Astrocyte of the cerebellum (primary cell): ENCODE measurements at places on chromosomes 11 and 22.

GRCh38 chr11:75100314-75100713 is 3.6 kb upstream of the OR2AT4 start:
- DNase-seq: no peak

DNA sequence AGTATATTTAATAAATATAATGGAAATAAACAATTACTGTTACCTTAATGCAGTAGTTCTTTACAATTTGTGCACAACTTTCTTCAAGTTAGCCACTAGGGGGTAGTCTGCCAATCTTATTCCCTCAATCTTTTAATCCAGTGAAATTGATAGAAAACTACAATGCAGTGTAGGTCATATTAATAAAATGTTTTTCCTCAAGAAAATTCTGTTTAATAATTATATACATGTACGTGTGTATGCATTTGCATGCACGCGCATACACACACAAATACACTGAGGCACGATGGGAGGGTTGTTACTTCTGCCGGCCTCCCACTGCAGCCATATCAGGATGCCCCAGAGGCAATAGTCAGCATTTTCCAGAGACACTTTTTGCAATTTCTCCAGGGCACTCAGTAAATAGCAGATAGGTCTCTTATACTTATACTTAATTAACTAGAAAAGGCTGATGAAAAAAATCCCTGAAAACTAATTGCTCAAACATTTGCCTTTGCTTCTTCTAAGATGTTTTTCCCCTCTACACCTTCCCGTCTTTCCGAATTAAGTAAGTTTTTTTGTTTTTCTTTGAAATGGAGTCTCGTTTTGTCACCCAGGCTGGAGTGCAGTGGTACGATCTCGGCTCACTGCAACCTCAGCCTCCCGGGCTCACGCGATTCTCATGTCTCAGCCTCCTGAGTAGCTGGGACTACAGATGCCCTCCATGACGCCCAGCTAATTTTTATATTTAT is 3.1 kb downstream of the GAB2 start:
- DNase-seq: no peak

GRCh38 chr11:66981976-66982578 is 7.0 kb downstream of the C11orf86 start:
- DNase-seq: peak; percentile 91

DNA sequence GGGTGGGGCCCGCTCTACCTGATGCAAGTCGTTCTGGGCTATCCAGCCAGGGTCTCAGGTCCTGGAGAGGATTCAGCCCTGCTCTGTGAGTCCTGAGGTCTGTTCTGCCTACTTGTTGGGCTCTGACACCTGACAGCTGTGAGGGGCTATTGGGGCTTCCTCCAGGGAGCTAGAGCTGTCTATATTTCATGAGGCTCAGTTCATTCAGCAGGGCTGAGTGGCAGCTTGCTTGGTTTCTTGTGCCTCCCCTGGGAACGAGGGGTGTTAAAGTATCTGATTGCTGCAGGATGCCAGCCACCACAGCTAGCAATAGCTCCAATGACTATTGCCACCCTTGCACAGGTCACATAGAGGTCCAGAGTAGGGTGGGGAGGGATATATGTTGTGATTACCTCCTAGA is 26.7 kb downstream of the INSC start:
- no peak for DNase-seq

DNA sequence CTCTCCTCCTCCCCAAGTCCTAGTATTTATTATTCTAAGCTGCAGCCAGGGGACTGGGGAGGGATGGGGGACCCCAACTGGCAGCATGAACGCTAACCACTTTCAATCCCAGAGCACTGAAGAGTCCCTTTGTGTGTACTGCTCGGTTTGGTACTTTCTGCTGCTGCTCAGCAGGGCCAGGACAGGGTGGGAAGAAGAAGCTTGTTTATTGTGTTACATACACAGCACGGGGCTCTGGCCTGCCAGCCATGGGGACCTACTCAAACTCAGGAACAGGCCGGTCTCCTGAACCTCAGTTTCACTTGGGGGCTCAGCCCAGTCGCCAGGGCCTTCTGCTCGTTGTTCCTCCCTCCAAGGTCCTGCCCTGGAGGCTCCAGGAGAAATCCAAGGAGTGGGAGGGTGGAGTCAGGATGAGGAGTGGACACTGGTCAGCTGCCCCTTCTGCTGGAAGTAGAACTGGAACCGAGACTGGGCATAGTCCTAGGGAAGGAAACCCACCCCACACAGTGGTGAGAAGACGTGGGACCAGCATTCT is 616 bp upstream of the CPT1B start:
- no peak for DNase-seq

GRCh38 chr11:34268906-34269430 is 88.8 kb downstream of the ABTB2 start:
- peak; percentile 37 for DNase-seq

DNA sequence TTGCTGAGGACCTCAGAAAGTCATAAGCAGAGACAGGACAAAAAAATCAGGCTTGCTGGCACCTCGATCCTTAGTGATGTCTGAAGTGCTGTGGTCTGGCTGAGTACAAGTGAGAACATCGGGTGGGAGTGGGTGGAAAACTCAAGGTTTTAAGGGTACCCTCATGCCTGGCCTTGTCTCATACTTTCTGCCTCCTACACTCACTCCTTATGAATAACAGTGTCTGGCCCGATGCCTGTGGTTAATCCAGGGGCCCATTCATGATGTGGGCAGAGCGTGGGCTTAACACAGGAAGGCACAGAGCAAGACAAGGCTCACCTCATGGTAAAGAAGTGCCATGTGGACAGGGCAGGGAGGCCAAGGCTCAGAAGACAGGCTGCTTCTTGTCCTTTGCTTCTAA is 11.0 kb upstream of the UCP3 start:
- no peak for DNase-seq

DNA sequence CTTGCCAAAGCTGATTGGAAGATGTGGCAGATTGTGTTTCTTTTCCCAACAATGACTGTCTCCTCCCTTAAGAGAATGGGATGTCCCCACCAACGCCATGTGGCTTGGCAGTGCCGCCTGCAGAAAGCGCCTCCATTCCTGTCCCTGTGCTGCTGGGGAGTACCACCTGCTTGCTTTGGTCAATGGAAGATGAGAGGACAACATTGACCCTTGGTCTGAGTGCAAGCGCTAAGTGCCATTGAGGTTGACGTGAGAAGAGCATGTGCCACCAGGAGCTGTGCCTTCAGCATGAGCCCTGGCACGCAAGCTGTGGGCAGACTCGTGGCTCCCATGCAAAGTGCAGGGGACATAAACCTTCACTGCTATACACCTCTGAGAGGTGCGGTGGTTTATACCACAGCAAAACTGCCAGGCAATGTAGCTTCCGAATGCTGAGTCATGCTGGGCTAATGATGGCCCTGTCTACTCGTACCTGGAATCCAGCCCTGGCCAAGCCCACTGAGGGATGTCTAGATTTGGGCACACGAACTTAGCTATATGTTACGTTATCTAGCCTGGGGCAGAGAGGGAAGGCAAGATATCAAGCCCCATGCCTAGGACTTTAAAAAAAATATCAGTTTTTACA is 41.9 kb downstream of the MYEOV start:
- DNase-seq: no peak

- peak; percentile 9 for DNase-seq
Observed at GRCh38 chr11:84564180-84564866, 1062.8 kb downstream of the DLG2 start.

- no peak for DNase-seq
Observed at GRCh38 chr22:27637604-27638003, 164.0 kb downstream of the MN1 start.

DNA sequence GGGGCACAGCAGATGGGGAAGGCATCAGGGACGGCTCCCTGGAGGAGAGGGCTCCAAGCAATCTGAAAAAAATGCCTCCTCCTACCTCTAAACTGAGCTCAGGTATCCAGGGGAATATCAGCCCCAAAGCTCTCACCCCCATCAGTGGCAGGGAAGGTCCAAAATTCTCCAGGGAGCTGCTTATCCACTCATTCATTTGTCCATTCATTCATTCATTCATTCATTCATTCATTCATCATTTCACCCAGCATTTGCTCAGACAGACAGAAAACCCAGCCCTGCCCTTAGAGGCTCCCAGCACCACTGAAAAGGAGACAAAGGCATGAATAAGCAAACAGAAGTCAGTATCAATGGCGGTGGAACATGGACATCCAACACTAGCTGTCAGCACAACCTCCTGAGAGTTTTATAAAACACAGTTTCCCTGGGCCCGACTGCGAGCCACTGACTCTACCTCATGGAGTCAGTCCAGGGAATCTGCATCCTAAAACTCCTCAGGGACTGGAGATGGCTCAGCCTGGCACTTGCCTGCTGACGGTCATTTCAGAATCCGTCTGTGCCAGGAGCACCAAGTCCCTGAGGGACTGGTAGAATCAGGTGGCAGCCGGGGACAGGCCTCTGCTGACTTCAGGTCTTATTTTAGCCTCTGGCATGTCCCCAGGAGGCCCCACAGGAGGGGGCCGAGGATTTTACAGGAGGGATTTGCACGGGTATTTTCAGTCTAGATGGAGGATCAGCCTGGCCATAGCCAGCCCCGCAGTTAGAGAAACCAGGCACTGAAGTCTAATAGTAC is 164.6 kb downstream of the MN1 start:
- DNase-seq: no peak

- no peak for DNase-seq
Observed at GRCh38 chr22:44952863-44953746, 56.7 kb downstream of the PHF21B start.

- peak; percentile 24 for DNase-seq
Observed at GRCh38 chr11:16184588-16184987, 171.8 kb downstream of the SOX6 start.

- no peak for DNase-seq
Observed at GRCh38 chr11:104076455-104076854, 40.0 kb downstream of the DDI1 start.

DNA sequence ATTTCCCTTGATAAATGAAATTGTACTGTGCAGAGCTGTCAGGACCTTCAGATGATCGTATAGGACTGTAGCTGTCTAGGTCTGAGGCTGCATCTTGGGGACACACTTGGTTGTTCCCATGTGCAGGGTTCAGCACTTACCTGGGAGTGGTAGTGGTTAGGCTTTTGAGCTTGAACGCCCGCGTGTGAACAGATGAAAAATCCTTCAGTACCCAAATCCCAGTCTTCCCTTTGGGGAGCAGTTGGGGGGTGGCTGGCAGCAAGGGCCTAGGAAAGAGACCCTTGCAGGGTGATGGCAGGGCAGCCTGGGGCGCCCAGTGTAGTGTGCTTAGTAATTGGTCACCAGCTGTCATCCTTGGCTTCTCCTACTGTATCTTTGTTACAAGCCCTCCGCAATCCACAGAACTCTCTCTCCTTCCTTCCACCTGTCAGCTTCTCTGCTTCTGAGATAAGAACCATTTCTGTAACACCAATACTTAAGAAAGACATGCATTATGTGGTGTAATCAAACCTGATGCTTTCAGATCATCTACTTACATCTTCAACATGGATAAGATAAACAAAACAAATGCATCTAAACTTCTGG is 64.6 kb downstream of the MORC2 start:
- DNase-seq: no peak

GRCh38 chr22:38652859-38653258 is 3.3 kb downstream of the FAM227A start:
- DNase-seq: no peak

- DNase-seq: no peak
Observed at GRCh38 chr11:70510106-70510505, 111.8 kb downstream of the CTTN start.

GRCh38 chr22:43643387-43643786 is 168.7 kb downstream of the EFCAB6 start:
- DNase-seq: no peak

- DNase-seq: no peak
Observed at GRCh38 chr11:78533399-78533798, 41.3 kb downstream of the NARS2 start.

GRCh38 chr22:50613291-50613981 is 12.8 kb downstream of the MAPK8IP2 start:
- DNase-seq: no peak

DNA sequence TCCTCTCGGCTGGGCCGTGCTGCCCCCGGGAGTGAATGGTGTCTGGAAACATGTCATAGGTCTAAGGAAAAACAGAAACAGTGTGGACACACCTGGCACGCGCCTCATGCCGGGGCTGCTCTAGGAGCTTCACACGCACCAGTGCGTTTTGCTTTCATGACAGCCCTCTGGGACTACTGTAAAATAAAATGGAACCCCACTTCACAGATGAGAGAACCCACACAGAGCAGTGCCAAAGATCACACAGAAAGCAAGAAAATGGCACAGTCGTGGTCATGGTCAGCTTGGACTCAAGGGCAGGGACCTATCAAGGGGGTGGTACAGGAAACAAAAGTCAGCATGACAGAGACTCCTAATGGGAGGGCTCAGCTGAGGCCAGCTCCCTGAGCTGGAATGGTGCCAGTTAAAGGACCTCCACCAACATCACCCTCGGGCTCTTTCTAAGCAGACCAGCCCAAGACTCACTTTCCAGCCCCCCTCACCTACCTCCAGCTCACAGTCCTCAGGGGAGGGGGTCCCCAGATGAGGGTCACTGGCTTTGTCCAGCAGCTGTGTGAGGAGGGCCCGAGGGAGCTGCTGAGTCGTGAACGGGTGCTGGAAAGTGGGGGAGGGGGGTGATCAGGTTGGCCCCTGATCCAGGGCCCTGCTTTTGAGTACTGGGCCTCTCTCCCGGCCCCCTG is 3.3 kb downstream of the MAP4K2 start:
- DNase-seq: no peak

DNA sequence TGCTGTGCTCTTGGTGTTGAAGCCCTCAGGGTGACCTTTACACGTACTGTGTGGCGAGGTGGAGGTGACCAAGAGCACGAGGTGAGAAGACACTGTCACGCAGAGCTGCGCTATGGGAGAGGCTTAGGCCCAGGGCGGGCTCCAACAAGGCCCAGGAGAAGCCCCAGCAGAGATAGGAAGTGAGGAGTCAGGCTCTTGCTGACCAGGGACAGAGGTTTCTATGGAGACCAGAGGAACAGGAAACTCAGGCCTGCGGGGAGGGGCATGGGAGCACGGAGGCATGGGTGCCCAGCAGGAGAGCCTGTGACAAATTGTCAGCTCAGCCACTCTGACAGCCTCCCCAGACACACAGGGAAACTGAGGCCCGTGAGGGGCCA is 15.8 kb downstream of the DGKZ start:
- DNase-seq: no peak

GRCh38 chr11:130816546-130817329 is 99.5 kb downstream of the SNX19 start:
- no peak for DNase-seq

GRCh38 chr11:69295079-69295994 is 1.4 kb downstream of the MYEOV start:
- no peak for DNase-seq

- DNase-seq: no peak
Observed at GRCh38 chr11:133081730-133082452, 450.4 kb downstream of the OPCML start.

GRCh38 chr22:39974065-39974464 is 13.9 kb downstream of the TMA7B start:
- DNase-seq: no peak

DNA sequence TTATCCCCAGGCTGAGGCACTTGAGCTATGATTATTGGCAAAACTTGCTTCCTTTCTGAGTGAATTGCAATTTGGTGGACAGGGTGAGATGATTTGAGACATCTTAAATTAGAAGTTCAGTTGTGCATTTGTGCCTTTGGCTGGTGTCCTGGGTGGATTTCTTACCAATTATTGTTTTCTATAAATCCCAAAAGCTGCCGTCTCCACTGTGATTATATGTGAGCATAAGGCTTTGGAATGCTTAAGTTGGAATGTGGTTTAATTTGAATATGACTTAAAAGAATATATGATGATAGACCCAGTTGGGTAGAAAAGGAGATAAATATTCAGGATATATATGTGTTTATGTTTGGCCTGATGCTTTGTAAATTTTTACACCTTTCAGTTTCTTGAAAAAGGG is 70.0 kb downstream of the EXT2 start:
- no peak for DNase-seq
